ENCODE measurements at places on chromosomes 16 and 17. TPM values are rescaled to one million over a fixed set of nuclear protein-coding genes. Genes with fewer than 3 reads are reported as not detected.

The EXOSC6 gene
- 11.4 TPM for polyA plus RNA-seq

GRCh38 chr16:12286964-12287363 lies 310.4 kb downstream of the SNX29 start:
- DNase-seq: no peak

The ARHGDIG gene
- not detected for polyA plus RNA-seq

- peak; percentile 48 for DNase-seq
These were observed 48.4 kb upstream of the KDM8 start for GRCh38 chr16:27154705-27155521.

DNA sequence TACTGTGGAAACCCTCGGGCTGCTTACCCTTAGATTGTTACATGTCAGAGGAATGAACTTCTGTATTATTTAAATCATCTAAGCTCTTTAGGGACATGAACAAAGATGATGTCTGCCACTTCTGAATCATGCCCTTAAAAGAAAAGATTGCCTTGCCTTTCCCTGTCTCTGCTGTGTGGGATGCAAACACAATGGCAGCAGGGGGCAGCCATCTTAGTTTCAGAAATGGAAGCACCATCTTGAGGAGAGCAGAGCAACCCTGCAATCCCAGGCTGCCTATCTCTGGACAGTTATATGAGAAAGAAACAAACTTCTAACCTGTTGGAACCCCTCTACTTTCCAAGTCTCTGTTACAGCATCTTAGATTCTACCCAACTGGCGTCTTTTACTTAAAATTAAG lies 16.7 kb upstream of the HLF start:
- DNase-seq: no peak

- no peak for DNase-seq
These were observed 824 bp downstream of the SOX8 start for GRCh38 chr16:982145-983043.

The CHST4 gene
- polyA plus RNA-seq: not detected

GRCh38 chr17:17946093-17946492 lies 26.1 kb downstream of the TOM1L2 start:
- DNase-seq: no peak

The SLC16A13 gene
- 2.9 TPM for polyA plus RNA-seq

The DLG4 gene
- polyA plus RNA-seq: 0.29 TPM

DNA sequence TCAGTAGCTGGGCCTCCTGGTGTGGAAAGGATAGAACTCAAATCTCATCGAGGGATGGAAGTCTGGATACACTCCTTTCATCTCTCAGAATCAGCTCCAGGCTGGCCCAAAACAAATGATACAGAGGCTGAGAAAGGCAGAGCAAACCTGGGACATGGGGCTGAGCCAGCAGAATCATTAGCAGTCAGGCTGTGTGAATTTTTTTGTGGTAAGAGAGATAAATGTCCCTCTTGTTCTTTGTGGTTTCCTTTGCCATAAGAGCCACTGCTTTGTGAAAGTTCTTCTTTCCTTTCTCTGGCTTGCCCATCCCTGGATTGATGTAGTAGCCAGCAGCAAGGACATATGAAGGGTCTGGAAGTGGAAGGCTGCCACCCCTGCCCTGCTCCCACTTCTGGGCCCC lies 146.2 kb downstream of the CDH13 start:
- DNase-seq: no peak

GRCh38 chr16:2785101-2785991 lies 2.0 kb downstream of the PRSS33 start:
- DNase-seq: no peak

DNA sequence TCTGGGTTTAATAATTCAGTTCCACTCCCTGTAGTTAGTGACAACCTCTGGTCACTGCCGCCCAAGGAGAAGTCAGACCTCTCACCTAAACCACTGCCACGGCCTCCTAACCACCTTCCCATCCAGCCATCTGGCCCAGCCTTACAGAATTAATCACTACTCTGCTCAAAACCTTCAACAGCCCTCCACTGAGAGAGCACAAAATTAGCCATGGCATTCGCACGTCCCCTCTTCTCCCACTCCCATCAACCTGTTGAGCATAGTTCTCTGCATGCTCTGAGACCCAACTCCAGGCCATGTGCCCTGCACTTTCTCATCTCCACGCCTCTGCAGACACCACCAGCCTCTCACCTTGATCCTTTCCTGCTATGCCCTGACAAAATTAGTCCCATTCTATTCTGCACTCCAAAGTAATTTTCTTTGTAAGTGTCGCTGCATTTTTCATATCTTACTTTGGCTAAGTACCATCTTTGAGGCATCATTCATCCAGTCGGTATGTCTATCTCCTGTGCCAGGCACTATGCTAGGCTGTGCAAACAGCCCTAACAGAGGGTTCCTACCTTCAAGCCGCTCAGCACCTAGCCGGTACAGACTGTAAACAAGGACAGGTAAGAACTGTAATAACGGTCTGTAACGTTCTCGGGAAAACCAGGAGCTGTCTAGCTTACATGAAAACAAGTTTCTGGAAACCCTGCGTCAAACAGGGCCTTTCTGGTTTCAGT lies 963 bp downstream of the COPRS start:
- no peak for DNase-seq

- DNase-seq: no peak
These were observed 236.1 kb upstream of the C16orf82 start for GRCh38 chr16:26830428-26831127.

DNA sequence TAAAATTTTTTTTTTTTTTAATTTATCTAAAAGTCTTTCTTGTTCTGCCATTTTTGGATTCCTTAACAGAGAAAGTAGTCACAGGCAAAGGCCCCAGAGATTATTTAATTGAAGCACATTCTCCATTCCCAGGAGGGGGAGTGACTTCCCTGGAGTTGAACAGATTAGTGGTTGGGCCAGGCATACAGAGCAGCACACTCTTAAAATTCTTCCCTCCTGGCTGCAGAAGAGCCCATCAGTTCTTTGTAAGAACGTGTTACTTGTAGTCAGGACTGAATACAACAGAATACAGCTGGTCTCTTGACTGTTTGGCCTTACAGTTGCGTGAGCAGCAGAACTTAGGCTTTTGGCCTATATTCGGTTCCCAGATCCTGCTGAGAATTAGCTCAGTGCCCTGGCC lies 1.8 kb downstream of the ALKBH5 start:
- no peak for DNase-seq

GRCh38 chr16:88770461-88771293 lies 14.3 kb downstream of the PIEZO1 start:
- peak; percentile 54 for DNase-seq

The HOXB8 gene
- not detected for polyA plus RNA-seq

The TBX4 gene
- polyA plus RNA-seq: not detected

GRCh38 chr17:17205368-17206123 lies 587 bp downstream of the PLD6 start:
- DNase-seq: peak; percentile 31

GRCh38 chr17:74192950-74193781 lies 10.3 kb upstream of the RPL38 start:
- no peak for DNase-seq

The CDH5 gene
- polyA plus RNA-seq: not detected

The CD300C gene
- 0.25 TPM for polyA plus RNA-seq

GRCh38 chr17:56593646-56594319 lies at the start of gene NOG:
Gene NOG (plus strand): TSS chr17:56593699. CDS start chr17:56594224, 525 bp downstream.
- DNase-seq: peak; percentile 12

- DNase-seq: no peak
These were observed 16.8 kb downstream of the IL4R start for GRCh38 chr16:27330542-27330941.

GRCh38 chr16:70756071-70756470 lies 44.9 kb downstream of the VAC14 start:
- DNase-seq: no peak

GRCh38 chr16:89147085-89147817 lies 24.3 kb upstream of the CDH15 start:
- no peak for DNase-seq

GRCh38 chr16:6132121-6132520 lies 1034.5 kb upstream of the EEF2KMT start:
- DNase-seq: no peak

- no peak for DNase-seq
These were observed 457.9 kb upstream of the CDH5 start for GRCh38 chr16:65908568-65908967.

DNA sequence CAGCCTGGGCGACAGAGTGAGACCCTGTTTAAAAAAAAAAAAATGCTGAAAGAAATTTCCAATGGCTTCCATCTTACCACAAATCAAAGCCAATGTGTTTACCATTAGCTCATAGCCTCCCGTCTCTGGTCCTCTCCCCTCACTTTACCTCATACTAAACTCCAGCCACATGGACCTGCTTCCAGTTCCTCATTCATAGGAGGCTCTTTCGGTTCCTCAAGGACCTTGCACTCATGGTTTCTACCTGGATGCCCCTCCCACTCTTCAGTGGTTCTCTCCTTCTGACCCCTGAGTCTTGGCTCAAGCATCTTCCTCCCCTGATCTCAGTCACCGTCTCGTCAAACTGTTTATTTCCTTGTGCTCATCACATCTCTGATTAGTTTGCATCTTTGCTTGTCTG lies 3.8 kb upstream of the DEF8 start:
- peak; percentile 33 for DNase-seq

GRCh38 chr16:4481526-4481925 lies 5.3 kb downstream of the HMOX2 start:
- DNase-seq: no peak

- DNase-seq: peak; percentile 98
These were observed 14.7 kb downstream of the DLG4 start for GRCh38 chr17:7204828-7205461.

DNA sequence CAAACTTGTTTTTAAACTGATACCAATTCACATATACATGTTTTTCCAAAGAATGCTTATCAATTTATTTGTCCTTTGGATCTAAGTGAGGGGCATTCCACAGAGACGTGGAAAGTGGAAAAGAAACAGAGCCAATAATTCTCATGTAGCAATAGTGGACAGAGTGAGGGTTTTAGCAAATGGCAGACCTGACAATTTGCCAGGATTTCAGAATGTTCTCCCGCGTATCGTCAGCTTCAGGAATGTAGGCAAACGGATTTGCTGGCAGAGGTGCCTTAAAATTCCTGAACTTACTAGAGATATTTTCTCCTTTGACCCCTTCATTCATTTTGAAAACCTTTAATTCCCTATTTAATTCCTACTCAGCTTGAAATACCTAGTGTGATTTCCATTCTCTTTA lies 193.4 kb upstream of the CPHXL start:
- no peak for DNase-seq

- peak; percentile 91 for DNase-seq
These were observed 12.7 kb upstream of the HASPIN start for GRCh38 chr17:3710951-3711383.

GRCh38 chr17:81966343-81967243 lies 5.6 kb upstream of the NOTUM start:
- DNase-seq: peak; percentile 44

GRCh38 chr17:50255766-50256635 lies 18.3 kb upstream of the TMEM92 start:
- DNase-seq: no peak

DNA sequence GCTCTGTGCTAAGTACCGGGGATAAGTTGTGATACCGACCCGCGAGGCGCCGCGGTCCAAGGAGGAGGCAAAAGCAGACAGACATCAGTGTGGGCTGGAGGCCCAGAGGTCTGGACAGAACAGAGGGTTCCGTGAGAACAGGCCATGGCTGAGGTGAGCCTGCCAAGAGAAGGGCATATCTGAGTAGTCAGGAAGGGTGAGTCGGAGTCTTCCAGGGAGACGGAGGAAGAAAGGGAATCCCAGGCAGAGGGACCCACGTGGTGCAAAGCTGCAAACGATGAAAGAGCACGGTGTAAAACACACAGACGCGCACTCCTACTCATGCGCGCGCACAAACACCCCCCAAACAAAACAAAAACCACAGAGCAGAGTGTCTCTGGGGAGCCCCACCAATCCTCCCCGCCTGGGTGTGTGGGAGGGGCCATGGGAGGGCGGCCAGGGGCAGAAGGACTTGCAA lies 18.1 kb downstream of the RHBDL3 start:
- DNase-seq: no peak

DNA sequence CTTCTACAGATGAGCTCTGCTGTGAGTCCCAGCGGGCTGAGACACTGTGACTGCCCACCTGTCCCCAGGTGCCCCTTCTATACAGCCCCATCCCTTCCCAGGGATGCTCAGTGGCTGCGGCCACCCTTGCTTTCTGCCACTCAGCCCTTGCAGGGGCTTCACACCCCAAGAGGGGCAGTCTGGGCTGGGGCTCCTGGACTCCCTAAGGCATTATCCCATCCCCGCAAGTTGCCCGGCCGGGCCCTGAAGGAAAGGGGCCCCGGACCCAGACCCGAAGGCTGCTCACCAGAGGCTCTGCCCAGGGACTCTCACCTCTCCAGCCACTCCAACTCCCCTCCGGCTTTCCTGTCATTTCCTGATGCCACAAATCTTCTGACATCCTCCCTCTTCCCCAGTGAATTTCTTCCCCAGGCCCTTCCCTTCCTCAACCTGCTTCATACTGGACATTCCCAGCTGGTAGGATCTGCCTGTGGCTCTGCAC lies 88.5 kb upstream of the TOB1 start:
- no peak for DNase-seq

The NCBP3 gene
- 9.4 TPM for polyA plus RNA-seq

DNA sequence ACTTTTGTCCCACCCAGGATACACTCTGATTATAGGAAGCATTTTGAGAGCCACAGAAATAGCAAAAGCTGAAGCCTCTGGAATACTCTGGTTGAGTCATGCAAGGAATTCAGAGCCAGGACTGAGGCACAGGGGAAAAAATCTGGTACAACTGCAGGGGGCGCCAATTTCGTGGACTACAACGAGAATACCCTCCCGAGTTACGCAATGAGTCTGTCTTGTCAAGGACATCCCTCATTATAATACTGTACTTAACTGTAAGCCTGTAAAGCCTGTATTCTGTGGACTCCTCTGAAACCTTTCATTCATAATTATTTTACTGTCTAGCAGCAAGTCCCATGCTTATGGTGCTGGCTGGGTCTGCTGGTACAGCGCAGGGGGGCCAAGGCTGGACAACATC lies 7.8 kb downstream of the HOXB1 start:
- no peak for DNase-seq

The LGALS9 gene
- 70.6 TPM for polyA plus RNA-seq

DNA sequence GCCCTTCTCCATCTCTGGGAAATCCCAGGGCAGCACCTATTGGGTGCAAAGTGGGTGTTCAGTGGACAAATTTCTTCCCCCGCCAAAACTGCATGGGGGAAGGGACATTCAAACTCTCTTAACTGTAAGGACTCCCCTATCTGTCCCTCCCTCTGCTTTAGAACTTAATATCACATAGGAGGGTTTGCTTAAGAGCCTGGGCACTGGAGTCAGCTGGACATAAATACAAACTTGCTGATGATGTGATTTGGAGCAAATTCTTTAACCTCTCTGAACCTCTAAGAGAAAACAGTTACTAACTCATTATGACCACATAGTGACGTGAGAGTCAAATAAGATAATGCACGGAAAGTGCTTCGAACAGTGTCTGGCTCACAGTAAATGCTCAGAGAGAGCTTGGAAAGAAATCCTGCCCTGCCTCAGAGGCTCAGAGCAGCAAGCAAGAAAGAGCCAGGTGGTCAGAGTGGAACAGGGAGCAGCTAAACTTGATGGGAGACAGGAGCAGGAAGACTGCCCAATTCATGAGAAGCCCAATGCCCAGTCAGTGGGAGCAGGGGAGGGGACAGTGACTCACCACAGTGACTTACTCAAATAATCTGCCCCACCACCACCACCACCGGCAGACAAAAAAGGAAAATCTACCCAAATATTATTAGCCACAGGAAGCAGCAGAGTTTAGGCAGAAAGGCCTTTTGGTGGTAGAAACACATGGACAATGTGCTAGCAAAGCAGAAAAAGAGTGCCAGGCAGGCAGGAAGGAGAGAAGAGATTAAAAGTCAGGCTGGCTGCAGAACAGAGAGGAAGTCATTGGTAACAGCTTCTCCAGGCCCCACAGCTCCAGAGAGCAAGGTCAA lies 23.9 kb upstream of the CCL1 start:
- DNase-seq: no peak
